ENCODE measurements at places on chromosomes 6 and 20.
A peak's percentile ranks its signal among the peaks of the same experiment; 100 is the strongest.

- DNase-seq, result no peak
Observed at GRCh38 chr6:62345962-62346689, 60.1 kb upstream of the KHDRBS2 start.

- DNase-seq, result no peak
Observed at GRCh38 chr6:38476141-38476540, 163.6 kb downstream of the BTBD9 start.

GRCh38 chr6:25217302-25217701 lies 61.9 kb upstream of the CARMIL1 start:
- DNase-seq, result no peak

GRCh38 chr6:159665868-159666635 lies 27.0 kb downstream of the SOD2 start:
- no peak for DNase-seq

- no peak for DNase-seq
Observed at GRCh38 chr20:7264137-7264536, 496.7 kb downstream of the BMP2 start.

DNA sequence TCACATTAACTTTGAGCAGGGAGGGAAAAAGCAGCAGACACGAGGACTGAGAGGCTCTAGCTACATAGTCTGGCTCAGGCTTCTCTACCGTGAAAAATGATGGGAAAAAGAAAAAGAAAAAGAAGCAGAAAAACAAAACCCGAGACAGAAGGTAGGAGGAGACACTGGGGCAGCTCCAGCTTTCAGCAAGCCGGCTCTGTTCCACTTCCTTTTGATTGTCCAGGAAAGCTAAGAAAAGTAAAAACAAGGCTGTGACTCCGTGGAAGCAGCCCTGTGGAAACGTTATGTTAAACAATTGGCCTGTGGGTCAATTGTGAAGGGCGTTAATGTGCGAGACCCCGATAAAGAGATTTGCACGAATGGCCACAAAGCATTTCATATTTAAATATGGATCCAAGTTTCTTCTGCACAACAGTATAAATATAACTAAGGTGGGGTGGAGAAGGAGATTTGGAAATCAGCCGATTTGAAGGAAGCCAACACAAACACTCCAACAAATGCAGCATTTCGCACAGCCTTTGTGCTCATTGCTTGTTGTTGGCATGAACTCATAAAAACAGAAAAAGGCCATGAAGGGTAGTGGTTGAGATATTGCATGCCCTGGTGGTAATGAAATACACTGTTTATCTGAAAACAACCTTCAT lies 236.9 kb upstream of the JAG1 start:
- DNase-seq, result no peak

- no peak for DNase-seq
Observed at GRCh38 chr20:33925867-33926266, 67.8 kb upstream of the RALY start.

DNA sequence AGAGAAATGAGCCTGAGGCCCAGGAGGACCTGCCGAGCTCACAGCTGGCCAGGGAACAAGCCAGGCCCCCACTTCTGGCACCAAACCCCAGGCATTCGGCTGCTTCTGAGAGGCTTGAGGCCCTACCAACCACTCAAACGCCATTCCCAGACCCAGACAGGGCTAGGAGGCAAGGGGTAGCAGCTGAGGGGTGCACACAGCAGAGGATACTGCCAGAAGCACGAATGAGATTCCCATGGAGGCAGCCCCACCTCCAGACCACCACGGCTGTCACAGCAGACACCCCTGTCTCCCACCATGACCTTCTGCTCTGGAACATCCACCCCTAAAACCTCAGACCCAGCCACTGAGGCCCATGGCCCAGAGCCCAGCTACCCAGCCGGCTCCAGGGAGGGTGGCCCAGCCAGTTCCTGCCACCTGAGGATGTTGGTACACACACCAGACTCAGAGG lies 36.1 kb downstream of the NTSR1 start:
- DNase-seq, result no peak

DNA sequence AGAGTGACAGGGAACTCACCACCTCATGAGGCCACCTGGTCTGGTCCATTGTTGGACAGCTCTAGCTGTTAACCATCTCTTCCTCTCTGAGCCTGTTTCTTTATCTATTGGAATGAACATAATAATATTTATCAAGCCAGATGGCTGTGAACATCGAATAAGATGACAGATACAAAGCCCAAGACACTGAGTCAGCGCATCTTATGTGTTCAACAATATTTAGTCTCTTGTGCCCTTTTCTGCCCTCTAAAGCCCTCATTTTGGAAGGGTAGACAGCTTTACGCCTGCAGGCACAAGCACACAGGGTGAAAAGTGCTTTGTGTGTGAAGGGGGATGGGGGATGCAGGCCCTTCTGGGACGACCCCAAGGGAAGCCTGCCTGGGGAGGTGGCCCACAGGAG lies 164.0 kb downstream of the GRM4 start:
- peak; percentile 35 for DNase-seq

- no peak for DNase-seq
Observed at GRCh38 chr6:143276436-143276835, 174.1 kb downstream of the ADAT2 start.

DNA sequence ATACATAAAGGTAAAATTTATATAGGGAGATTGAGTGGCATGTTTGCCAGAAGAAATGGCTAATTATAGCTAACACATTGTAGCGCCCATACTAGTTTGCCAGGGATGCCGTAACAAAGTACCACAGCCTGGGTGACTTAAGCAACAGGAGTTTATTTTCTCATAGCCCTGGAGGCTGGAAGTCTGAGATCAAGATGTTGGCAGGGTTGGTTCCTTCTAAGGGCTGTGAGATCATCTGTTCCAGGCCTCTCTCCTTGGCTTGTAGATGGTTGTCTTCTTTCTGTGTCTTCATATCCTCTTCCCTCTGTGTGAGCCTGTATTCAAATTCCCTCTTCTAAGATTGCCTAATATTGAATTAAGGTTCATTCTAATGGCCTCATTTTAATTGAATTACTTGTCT lies 417.5 kb upstream of the OPRM1 start:
- DNase-seq, result no peak

DNA sequence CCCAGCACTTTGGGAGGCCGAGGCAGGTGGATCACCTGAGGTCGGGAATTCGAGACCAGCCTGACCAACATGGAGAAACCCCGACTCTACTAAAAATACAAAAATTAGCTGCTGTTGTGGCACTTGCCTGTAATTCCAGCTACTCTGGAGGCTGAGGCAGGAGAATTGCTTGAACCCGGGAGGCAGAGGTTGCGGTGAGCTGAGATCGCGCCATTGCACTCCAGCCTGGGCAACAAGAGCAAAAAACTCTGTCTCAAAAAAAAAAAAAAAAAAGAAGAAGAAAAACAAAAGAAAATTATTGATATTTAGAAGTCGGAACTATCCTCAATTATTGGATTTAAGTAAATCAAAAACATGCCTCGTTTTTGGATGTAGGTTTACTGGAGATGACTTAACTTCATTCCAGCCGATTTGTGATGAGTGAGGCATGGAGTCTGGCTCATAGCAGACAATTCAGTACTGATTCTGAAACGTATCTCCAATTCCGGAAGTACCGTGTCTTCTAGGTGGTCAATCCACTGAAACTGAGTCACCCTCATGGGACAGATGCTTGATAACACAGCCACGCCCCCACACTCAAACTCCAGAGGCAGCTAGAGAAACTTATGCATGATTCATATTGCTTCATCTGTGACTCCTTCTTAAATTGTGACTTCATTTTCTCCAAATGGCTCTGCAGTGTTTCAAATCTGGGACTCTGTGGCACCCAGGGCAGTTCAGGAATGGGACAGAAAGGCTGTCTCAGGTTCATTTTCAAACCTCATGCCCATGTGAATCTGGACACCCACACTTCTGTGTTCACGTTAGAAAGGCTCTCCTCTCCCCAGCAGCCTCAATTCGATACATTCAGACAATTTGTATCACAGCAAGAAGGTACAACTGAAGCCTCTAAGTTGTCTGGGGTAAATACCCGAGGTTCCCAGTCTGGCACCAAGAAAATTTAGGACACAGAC lies 110.4 kb upstream of the ARMC2 start:
- no peak for DNase-seq

DNA sequence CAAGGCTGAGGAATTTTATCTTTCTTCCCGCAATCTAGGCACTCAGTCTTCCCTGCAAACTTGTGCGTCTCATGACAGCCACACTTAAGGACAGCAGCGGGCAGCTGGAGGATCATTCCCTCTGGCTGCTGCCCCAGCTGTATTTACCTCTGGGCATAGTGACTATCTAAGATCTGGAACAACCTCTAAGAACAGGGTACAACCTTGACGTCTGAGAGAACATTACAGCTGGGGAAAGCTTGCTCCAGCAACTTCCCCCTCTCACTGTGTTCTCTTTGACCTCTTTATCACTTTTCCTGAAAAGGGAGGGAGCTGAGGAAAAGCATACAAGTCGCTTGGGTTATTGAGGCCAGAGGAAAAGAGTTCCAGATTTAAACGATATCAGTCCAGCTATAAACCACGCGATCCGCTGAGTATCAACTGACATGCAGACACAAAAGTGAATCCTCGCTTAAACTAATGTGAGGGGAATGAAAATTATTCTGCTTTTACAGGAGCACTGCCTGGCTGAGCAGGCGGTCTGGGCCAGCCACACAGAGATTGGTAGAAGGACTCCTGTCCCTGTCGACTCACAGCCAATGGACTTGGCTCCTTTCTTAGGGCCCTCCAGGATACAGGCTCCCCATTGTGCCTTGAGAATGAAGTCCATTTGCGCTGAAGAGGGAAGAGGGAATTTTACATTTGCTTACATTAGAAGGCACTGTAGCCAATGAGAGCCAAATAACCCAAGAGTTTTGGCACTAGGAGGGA lies 153.3 kb downstream of the QRSL1 start:
- DNase-seq, result no peak

DNA sequence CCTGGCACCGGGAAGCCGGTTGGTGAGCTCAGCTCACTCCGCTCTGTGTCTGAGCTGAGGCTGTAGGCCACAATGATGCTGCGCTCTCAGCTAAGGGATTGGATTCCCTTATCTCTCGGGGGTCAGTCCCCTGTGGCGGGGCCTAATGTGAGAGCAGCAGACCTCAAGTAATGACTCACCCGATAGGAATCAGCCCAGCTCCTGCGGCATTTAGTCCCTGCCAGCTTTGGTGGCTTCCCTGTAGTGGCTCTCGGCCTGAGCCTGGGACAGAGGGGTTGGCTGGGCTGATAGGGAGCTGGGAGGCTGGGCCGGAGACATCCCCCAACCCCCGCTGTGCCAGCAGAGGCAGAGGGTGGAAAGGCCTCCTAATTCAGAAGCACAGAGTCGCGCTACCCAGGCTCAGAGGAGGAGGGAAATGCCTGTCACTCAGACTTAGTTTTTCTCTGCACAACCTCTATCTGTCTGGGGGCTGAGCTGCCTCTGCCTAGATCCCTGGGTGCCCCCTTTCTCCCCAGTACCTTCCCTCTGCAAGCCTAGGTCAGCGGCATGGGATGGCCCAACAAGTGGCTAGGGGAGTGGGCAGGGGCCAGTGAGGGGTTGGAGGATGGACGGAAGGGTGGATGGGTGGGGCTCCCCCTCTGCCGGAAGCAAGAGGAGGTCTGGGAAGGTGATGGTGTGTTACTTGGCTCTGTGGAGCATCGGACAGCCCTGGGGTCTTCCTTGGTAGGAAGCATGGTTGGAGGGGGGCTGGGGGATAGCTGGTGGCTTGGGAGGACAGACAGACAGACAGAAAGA lies 92.2 kb downstream of the CDH22 start:
- DNase-seq, result no peak

DNA sequence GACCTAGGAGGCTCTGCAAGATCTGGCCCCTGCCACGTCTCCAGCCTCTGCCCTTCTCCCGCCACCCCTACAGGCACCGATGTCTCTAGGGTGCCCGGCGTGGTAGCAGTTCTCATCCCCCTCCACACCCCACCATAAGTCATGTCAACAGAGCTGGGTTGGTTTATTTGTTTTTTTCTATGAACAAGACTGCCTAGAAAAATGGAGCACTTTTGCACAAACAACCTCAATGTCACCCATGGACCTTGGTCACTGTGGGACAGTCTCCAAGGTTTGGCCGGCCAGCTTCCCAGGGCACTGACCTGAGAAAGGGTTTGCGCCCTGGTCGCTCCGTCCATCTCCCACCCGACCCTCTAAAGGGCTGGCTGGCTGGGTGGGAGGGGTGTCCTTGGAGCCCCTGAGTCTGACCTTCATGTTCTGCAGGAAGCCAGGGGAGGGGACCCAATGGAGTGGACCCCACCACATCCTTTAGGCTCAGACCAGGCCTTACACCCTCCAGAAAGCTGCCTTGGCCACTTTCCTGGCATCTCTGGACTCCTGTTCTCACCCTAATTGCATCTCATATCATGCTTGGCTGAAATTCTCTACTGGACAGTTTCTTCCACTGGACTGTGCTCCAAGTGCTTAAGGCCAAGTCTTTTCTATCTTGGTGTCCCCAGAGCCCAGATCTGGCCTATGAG lies 104.8 kb upstream of the PTPN1 start:
- DNase-seq, result no peak

- DNase-seq, result no peak
Observed at GRCh38 chr6:152184917-152185574, 377.6 kb downstream of the ESR1 start.

DNA sequence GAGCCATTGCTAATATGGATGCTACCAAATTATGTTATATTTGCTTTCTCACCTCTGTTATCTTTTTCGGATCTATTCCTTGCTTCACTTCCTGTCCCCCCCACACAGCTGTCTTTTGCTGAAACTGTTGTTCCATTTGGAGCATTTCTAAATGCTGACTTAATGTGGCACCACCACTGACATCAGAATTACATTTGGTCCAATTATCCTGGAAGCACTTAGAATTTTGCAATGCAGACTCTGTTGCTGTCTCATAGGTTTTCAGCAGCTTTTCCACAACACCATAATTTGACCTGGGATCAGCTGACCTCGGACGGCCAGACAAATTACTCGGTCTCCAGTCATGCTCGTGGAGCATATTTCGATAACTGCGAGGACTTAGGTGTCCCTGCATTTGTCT lies 12.8 kb downstream of the KIAA0408 start:
- no peak for DNase-seq

DNA sequence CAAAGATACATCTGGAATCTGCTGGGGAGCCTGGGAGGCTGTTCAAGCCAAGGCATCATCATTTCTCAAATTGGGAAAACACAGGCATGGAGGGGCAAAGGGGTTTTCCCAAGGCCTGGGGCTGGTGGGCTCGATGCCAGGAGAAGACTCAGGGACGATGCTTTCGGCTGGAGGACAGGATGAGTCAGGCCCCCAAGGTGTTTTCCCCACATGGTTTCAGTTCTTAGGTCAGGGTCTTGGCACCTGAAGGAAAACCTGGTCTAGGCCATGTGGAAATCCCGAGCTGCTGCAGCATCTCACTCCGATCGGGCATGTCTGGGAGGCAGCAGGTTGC lies 348.1 kb downstream of the CDC5L start:
- no peak for DNase-seq

GRCh38 chr20:61948586-61949362 lies 116.9 kb downstream of the TAF4 start:
- DNase-seq, result peak; percentile 31
